Fibroblast of skin of right biceps (primary cell): ENCODE measurements at places on chromosomes 13 and 19.

DNA sequence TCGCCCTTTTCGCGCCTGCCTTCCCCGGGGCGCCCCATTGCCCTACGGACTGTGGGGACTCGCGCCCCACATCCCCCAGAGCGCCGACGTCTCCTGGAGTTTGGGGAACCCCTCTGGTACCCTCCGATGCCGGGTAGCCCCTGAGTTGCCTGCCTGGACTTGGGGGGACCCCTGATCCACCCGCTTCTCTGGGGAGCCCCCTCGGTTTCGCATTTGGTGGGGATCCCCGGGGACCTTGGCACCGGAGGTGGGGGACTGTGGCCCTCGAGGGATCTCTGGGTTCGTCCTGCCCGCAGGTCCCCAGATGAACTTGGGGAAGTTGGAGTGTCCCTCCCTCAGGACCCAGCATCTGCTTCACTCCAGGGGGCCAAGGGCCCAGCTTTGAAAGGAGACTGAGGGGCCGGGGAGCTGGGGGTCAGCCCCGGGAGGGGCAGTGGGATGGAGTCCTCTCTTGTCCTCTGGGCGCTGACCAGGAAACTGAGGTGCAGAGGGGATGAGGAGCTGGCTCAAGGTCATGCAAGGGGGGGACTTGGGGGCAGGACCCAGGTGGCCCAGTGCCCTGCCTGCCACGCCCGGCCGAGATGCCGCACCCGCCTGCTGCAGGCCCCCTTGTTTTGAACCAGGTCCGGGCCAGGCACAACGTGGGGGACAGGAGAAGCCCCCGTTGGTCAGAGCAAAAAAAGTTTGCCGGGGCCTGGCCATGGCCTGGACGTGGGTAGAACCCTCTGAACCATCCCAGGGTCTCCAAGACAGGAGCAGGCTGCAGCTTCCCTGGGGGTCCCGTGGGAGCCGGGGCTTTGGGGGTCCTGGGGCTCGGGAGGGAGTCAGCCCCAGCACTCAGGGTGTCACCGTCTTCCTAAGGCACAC is 1.0 kb downstream of the EFNA2 start:
- DNase-seq, result no peak

GRCh38 chr19:10516064-10516385 is 1.2 kb downstream of the S1PR5 start:
- DNase-seq, result no peak

DNA sequence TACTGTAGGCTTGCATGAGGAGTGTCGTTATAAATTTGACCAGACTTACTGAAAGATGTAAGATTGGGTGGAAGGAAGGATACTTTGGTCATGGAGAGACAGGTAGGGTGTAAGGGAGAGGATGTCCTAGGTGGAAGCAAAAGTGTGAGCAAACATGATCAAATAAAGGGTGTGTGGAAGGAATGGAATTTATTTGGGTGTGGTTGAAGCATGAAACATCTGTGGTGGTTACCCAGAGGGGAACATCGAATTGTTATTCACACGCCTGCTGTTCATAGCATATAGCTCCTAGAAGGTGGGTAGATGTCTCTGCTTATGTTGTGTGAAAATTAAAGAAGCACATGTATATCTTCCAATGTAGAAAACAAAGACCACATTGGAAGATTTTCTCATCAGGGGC is 157.7 kb downstream of the ATP8A2 start:
- DNase-seq, result no peak

DNA sequence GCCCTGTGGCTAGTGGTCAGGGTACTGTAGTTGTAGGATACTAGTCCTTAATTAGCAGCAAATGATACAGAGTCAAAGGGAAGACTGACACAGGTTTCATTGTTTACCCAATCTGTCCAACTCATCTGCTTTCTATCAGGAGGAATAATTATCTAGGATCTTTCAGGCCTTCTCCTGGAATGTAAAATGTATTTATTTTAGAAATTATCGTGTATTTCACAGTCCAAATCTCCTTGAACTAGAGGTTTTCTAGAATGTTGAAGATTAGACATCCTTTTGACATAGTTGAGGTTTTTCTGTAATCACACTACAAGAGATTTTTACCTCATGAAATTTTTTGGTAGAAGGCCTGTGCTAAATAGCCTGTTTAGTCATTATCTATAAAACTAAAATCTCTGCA is 1694.8 kb upstream of the PCDH20 start:
- DNase-seq, result peak; percentile 56

GRCh38 chr19:49188626-49189200 is 31.1 kb downstream of the TRPM4 start:
- DNase-seq, result no peak
